Activated CD4-positive, alpha-beta T cell treated with anti-CD3 and anti-CD28 coated beads for 36 hours (primary cell): ENCODE measurements at places on chromosomes 13 and 19. TPM values are rescaled to one million over a fixed set of nuclear protein-coding genes. Genes with fewer than 3 reads are reported as not detected.

ZNF227 gene
- total RNA-seq: 20.6 TPM

ELSPBP1 gene
- not detected for total RNA-seq

ZNF729 gene
- total RNA-seq: not detected

SCN1B gene
- total RNA-seq: 1.6 TPM
